ENCODE measurements at places on chromosomes 13 and 19.

GRCh38 chr13:59061621-59062020 lies 1102.1 kb downstream of the DIAPH3 start:
- no peak for DNase-seq

- no peak for DNase-seq
Observed at GRCh38 chr19:10417541-10418234, 2.6 kb upstream of the PDE4A start.

DNA sequence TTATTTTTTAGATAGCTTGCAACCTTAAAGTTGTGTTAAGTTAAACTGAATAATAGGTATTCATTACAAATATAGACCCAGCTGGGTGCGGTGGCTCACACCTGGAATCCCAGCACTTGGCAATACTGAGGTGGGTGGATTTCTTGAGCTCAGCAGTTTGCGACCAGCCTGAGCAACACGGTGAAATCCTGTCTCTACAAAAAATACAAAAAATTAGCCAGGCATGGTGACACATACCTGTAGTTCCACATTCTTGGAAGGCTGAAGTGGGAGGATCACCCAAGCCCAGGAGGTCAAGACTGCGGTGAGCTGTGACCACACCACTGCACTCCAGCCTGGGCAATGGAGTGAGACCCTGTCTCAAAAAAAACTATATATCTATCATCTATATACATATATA lies 386.5 kb downstream of the PCDH17 start:
- DNase-seq, result no peak

DNA sequence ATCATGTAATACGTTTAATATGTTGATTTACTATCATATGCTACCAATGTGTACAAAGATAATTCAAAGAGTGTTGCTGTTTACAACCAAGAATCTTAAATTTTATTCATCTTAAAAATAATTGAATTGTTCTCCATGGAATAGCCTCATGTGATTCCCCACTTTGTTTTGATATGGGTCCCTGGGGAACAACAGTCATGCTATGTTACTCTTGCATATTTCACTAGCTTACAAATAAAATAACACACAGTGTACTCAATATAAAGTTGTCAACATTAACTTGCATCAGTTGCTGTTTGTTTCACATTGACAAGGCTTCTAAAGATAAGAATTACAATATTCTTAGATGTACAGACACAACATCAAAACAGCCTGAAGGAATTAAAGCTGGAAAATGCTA lies 2.3 kb downstream of the ENOX1 start:
- no peak for DNase-seq

- no peak for DNase-seq
Observed at GRCh38 chr19:51258165-51259160, 7.6 kb downstream of the SIGLECL1 start.

DNA sequence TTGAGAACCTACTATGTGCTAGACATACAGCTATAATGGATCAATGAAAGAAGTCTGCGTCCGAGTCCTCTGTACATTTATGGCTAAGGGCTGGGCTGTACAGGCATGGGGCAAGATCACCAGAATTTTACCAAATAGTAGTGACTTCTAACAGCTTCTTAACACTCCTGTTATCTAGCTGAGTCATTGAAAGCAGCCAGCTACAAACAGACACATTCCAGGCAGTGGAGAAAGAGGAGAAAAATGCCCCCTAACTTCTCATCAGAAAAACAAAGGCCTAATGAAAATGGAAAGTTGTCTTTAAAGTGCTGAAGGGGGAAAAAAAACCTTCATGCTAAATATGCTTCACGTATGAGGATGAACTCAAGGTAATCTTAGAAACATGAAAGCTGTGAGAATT lies 14.3 kb upstream of the ZNF667 start:
- DNase-seq, result no peak

GRCh38 chr13:101996954-101997353 lies 404.9 kb downstream of the FGF14 start:
- DNase-seq, result no peak

GRCh38 chr13:48448959-48449614 lies 36.2 kb upstream of the LPAR6 start:
- DNase-seq, result no peak

- DNase-seq, result no peak
Observed at GRCh38 chr13:27308941-27309340, 38.3 kb downstream of the RASL11A start.

- no peak for DNase-seq
Observed at GRCh38 chr19:16825312-16826052, 3.7 kb upstream of the SIN3B start.

GRCh38 chr13:80199585-80200292 lies 141.2 kb downstream of the SPRY2 start:
- DNase-seq, result no peak

- no peak for DNase-seq
Observed at GRCh38 chr19:2984215-2984528, 6.8 kb downstream of the TLE6 start.

GRCh38 chr13:77919246-77919920 lies 752 bp upstream of the EDNRB start:
- no peak for DNase-seq

DNA sequence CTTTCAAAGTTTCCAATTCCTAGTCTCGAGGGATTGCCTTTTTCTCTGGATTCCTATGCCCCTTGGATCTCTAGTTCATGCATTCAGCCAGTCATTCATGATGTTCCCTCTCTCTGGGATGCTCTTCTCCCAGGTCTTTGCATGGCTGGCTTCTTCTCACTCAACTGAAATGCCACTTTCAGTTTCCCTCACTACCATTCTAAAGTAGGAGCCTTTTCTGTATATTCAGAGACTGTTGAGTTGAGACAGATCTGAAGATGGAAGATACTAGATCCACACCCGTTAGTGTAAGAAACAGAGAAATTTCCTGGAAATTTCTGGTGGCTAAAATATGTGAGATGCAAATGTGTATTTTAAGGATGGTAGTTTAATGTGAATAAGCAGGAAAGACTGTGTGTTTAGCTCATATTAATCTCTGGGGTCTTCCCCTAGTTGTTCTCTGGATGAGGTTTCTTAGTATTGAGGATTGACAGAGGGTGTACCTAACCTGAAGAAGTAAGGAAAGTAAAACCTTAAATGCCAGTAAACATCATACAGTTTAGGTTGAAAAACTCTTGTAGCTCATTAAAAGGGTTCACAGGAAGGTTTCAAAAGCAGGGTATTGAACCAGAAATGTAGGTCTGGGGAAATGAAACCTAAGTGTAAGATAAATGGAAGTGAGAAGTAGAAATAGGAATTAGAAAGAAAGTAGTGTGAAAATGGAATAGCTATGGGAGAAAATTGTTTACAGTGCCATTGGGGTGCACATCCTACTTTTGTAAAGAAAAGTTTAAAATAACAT lies 331.3 kb downstream of the NDFIP2 start:
- DNase-seq, result no peak

DNA sequence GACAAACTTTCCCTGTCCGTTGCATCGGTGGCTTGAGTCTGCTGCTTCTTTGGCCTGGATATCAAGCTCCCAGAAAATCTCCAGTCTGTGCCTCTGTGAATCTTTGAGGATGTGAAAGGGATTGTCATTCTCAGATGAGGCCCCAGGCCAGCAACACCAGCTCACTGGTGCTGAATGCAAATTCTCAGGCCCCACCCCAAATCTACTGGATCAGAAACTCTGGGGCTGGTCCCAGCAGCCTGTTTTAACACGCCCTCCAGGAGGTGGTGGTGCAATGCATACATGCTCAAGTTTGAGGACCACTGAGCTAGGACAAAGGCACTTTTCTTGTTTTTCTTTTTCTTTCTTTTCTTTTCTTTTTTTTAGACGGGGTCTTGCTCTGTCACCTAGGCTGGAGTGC lies 23.6 kb downstream of the TNFSF11 start:
- DNase-seq, result no peak

DNA sequence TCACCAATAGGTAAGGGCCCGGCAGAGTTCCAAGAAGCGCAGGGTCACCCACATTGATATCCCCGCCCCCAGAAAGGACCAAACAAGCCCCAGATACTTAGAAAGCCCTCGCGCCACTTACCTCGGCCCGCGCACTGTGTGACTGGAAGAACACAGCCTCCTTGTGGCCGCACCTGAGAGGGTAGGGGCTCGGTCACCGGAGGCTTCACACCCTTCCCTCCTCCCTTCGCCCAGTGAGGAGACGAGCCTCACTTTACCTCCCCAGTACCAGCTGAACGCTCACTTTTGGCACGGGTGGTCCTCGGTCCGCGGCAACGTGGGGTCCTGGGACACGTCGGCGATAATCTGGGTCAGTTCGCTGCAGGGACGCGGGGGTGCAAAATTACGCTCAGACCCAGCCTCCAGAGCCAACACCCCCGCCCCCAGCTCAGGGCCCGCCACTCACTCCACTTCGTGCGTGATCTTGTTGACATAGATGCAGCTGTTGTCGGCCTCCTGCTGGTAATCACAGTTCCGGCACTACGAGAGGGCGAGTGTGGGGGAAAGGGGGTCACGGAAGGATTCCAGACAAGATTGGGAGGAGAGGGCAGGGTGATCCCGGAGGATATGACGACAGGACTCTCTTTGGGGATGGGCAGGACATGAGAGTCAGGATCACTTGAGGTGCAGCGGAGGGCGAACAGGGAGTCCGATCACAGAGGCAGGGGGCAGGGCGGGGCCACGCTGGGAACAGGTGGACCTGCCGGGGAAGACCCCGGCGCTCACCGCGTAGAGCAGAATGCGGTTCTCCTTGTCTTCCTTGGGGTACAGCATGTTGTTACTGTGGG lies 568 bp downstream of the POLR2I start:
- no peak for DNase-seq

GRCh38 chr13:90448466-90449037 lies 898.9 kb upstream of the MIR17HG start:
- DNase-seq, result no peak

GRCh38 chr19:15776264-15776663 lies 11.2 kb upstream of the OR10H5 start:
- no peak for DNase-seq

GRCh38 chr13:63741029-63741813 lies 2325.6 kb upstream of the PCDH20 start:
- no peak for DNase-seq

All from stimulated activated CD4-positive, alpha-beta T cell treated with anti-CD3 and anti-CD28 coated beads, Interleukin-1b, Interleukin-23, amount 100 ng/mL, for 4 hours (primary cell).